Adrenal gland (tissue), 19 donors: ENCODE measurements at places on chromosomes 6 and 20. TPM values are rescaled to one million over a fixed set of nuclear protein-coding genes. Genes with fewer than 3 reads are reported as not detected.

DNA sequence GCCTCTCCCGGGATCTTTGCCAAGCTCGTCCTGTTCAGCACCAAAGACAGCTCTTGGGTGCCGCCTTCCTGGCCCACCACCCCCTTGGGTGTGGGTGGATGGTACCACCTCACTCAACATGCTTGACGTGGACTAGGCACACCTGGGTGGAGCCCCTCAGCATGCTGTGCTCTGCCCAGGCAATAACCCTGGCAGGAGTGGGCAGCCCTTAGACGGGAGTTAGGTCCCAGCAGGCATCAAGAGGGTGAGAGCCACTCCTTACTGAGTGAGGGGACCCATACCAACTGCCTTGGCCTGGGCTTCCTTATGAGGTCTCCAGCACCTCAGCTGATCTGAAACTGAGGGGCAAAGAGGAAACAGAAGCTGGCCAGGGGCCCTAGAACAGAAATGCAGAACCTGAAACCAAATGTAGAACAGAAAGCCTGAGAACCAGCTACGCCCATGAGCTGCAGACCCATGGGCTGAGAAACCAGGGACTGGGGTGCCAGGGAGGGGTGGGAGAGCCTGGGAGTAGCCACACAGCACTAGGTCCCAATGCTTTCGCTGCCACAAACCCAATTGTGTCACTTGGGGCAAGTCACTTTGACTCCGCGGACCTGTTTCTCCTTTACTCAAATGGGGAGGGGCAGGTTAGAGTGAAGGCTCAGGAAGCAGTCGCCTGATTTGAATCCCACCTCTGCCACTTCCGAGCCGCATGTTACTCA is 2.0 kb downstream of the FGD2 start:
- no peaks in the 10 kb centered on the region for H3K4me1 ChIP-seq
- H3K36me3 ChIP-seq: no peaks in the 10 kb centered on the region
- no peaks in the 10 kb centered on the region for H3K27me3 ChIP-seq

DNA sequence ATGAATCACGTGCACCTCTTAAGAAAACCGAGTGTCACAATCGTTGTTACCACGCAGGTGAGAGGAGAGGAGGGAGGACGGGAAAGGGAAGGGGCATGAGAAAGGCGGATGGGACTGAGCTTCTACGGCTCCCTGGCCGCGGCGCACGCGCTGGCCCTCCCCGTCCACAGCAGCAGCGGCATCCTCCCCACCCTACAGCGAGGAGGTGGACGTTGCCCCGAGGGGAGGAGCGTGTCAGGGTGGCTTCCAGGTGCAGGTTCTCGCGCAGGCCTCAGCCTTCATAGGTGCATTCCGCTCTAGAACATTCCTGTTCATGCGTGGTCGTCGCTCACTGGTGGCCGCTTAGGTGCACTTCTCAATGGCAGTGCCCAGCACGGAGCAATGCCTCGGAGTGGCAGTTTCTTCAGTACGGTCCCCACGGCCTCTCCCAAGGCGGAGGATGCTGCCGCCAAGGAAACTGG is 29.7 kb upstream of the AFDN start:
- no peak for DNase-seq
- H3K36me3 ChIP-seq: no peaks in the 10 kb centered on the region
- H3K27me3 ChIP-seq: peaks cover 24% of the 10 kb centered on the region
- peaks cover 3% of the 10 kb centered on the region for H3K4me1 ChIP-seq

Gene SRSF12
- 0.55 TPM for total RNA-seq

GRCh38 chr6:35146453-35146852 is 5.3 kb upstream of the TCP11 start:
- H3K27me3 ChIP-seq: no peaks in the 10 kb centered on the region
- H3K27ac ChIP-seq: no peak overlapping the region
- no peak overlapping the region for H3K4me3 ChIP-seq
- DNase-seq: peak; percentile 30

DNA sequence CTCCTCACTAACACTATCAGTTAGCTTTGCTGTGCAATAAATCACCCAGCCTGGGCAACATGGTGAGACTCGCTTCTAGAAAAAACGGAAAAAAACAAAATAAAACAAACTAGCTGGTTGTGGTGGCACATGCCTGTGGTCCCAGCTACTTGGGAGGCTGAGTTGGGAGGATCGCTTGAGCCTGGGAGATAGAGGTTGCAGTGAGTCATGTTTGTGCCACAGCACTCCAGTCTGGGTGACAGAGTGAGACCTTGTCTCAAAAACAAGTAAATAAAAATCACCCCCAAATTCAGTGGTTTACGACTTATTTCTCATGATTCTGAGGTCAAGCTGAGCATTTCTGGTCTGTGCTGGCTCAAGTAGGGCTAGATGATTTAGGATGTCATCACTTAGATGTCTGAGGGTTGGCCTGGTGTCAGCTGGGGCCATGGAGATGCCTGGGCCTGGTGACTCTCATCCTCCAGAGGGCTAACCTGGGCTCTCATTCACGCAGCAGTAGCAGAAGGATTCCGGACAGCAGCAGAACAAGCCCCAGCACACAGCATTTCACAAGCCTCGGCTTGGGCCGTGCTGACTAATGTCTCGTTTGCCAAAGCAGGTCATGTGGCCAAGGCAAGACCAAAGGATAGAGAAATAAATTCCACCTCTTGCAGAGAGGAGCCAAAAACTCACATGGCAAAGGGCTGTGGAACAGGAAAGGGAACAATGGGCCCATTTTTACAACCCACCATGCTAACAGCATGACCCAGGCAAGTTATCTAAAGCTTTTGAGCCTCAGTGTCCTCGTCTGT is 32.5 kb downstream of the MGME1 start:
- H3K27me3 ChIP-seq: no peaks in the 10 kb centered on the region
- no peaks in the 10 kb centered on the region for H3K4me1 ChIP-seq
- H3K36me3 ChIP-seq: no peaks in the 10 kb centered on the region

Gene PNPLA1
- 0.28 TPM for total RNA-seq

DNA sequence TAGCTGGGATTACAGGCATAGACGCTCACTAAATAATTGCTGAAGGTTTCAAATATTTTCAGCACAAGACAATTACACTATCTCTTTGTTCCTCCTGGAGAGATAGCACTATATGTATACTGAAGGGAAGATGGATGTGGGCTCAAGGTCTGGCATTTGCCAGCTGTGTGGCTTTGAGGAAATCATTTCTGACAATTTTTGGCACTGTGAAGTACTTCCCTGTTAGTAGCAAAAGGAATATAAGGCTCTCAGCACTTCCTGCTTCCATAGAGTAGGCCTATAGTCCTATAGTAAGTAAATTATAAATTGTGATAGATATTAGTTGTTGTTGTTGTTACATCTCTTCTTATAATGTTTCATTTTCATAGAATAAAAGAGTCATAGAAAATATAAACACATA is 271.1 kb downstream of the SAMD5 start:
- DNase-seq: no peak
- H3K27ac ChIP-seq: no peak overlapping the region
- H3K4me1 ChIP-seq: no peaks in the 10 kb centered on the region

- no peaks in the 10 kb centered on the region for H3K36me3 ChIP-seq
- DNase-seq: no peak
- peaks cover 46% of the 10 kb centered on the region for H3K4me1 ChIP-seq
- no peak overlapping the region for H3K27ac ChIP-seq
- no peaks in the 10 kb centered on the region for H3K27me3 ChIP-seq
- no peak overlapping the region for H3K4me3 ChIP-seq
Observed at GRCh38 chr6:44401138-44401537, 13.6 kb downstream of the CDC5L start.

DNA sequence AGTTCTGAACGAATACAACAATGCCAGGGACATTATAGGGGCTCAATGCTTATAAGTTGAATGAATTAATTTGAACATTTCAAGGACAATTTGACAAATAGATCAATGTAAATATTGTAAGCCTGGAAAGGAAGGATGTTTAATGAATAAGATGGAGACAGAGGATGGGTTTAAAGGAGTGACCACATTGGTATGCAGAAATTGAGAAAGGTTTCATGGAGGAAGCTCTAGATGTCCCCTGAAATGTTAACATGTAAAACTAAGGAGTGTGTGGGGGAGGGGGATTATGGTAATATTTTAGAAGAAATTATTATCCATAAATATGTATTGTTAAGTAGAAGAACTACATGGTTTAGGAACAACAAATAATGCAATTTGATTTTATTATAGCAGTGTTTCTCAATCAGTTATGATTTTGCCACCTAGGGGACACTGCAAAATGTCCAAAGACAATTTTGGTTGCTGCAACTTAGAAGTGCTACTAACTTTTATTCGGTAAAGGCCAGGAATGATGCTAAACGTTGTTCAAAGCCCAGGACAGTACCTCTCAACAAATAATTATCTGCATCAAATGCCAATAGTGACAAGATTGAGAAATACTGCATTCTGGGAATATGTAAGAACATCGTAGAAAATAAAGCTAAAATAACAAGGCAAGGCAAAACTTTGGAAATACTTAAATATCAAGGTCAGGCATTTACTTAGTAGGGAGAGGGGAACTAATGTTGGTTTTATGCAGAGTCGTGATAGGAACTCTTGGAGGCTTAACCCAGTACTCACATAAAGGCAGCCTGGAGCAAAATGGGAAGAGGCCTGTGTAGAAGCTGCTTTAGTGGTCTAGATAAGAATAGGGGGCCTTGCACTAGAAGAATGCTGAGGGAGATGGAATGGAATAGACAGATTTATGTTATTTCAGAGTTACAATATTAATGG is 686.9 kb upstream of the CITED2 start:
- peaks cover 8% of the 10 kb centered on the region for H3K4me1 ChIP-seq
- no peak overlapping the region for H3K4me3 ChIP-seq
- H3K36me3 ChIP-seq: no peaks in the 10 kb centered on the region

DNA sequence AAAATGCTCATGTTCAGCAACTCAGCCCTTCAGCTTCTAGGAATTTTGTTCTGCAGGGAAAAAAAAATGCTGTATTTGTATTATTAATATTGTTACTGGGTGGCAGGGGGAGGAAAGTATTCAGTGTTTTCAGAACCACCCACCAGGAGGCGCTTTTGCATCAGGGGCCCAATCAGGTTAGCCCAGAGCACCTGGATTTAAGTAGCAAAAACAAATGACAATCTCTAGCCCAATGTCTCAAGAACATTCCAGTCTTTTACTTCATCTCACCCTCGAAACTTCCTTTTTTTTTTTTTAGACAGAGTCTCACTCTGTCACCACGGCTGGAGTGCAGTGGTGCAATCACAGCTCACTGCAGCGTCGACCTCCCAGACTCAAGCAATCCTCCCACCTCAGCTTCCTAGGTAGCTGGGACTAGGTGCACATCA is 635 bp upstream of the C20orf203 start:
- H3K27me3 ChIP-seq: no peaks in the 10 kb centered on the region
- H3K36me3 ChIP-seq: no peaks in the 10 kb centered on the region
- H3K27ac ChIP-seq: no peak overlapping the region
- H3K4me1 ChIP-seq: peaks cover 6% of the 10 kb centered on the region

DNA sequence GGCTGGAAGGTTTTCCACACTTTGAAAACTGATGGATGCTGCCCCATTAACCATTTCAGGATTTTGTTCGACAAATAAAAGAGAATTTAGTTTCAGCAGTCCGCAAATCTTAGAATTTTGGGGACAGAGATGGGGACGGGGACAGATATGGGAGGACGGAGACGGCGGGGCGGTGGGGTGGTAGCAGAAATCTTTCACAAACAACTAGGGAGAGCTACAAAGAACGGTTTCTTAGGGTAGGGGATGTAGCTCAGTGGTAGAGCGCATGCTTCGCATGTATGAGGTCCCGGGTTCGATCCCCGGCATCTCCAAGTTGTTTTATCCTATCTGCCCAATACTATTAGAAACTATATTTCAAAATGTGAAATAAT is 15.1 kb downstream of the HMGN4 start:
- no peaks in the 10 kb centered on the region for H3K27me3 ChIP-seq
- H3K27ac ChIP-seq: peak overlapping the region; percentile 75
- no peaks in the 10 kb centered on the region for H3K36me3 ChIP-seq
- H3K4me3 ChIP-seq: peak overlapping the region; percentile 18
- DNase-seq: peak; percentile 91
- H3K4me1 ChIP-seq: peaks cover 3% of the 10 kb centered on the region

Gene MEI4
- 0.83 TPM for total RNA-seq

Gene DUSP15
- 6.4 TPM for total RNA-seq

DNA sequence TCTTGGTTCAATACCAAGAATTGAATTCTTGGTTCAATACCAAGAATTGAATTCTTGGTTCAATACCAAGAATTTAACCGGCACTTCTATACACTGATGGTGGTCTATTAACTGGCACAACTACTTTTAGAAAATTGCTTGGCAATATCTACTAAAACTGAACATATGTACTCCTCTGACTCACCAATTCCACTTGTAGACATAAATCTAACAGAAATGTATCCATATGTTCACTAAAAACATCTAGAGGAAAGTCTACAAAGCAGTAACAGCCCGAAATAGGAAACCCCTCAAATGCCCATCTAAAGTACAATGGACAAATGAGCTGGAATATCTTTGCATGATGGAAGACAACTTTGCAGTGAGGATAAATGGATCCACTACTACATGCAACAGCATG is 71.9 kb downstream of the KIF16B start:
- no peak overlapping the region for H3K27ac ChIP-seq
- no peaks in the 10 kb centered on the region for H3K36me3 ChIP-seq
- H3K4me3 ChIP-seq: no peak overlapping the region
- H3K4me1 ChIP-seq: no peaks in the 10 kb centered on the region
- H3K27me3 ChIP-seq: no peaks in the 10 kb centered on the region
- no peak for DNase-seq

Gene C6orf163
- total RNA-seq: 0.71 TPM

- no peak overlapping the region for H3K27ac ChIP-seq
- H3K36me3 ChIP-seq: no peaks in the 10 kb centered on the region
- no peaks in the 10 kb centered on the region for H3K4me1 ChIP-seq
- no peak for DNase-seq
- H3K27me3 ChIP-seq: no peaks in the 10 kb centered on the region
- H3K4me3 ChIP-seq: no peak overlapping the region
Observed at GRCh38 chr6:4612636-4613171, 163.5 kb upstream of the CDYL start.

DNA sequence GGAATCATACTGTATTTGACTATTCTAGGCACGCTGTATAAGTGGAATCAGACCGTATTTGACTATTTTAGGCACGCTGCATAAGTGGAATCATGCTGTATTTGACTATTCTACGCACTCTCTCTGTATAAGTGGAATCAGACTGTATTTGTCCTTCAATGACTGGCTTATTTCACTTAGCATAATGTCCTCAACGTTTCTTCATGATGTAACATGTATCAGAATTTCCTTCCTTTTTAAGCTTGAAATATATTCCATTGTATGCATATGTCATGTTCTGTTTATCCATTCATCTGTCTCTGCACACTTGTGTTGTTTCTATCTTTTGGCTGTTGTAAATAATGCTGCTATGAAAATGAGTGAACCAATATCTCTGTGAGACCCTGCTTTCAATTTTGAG is 5.7 kb downstream of the CCDC170 start:
- H3K4me1 ChIP-seq: peaks cover 25% of the 10 kb centered on the region
- H3K4me3 ChIP-seq: no peak overlapping the region
- no peaks in the 10 kb centered on the region for H3K27me3 ChIP-seq
- no peak for DNase-seq

- DNase-seq: no peak
- H3K36me3 ChIP-seq: no peaks in the 10 kb centered on the region
- no peak overlapping the region for H3K27ac ChIP-seq
- H3K27me3 ChIP-seq: no peaks in the 10 kb centered on the region
- H3K4me1 ChIP-seq: no peaks in the 10 kb centered on the region
- no peak overlapping the region for H3K4me3 ChIP-seq
Observed at GRCh38 chr6:73826571-73826970, 130.6 kb downstream of the CD109 start.

GRCh38 chr6:147322299-147323162 is 118.3 kb downstream of the STXBP5 start:
- H3K4me3 ChIP-seq: no peak overlapping the region
- no peaks in the 10 kb centered on the region for H3K36me3 ChIP-seq
- DNase-seq: no peak
- H3K27me3 ChIP-seq: no peaks in the 10 kb centered on the region
- no peak overlapping the region for H3K27ac ChIP-seq

Gene PROKR2
- not detected for total RNA-seq
